ENCODE measurements at places on chromosomes 16 and 17.

DNA sequence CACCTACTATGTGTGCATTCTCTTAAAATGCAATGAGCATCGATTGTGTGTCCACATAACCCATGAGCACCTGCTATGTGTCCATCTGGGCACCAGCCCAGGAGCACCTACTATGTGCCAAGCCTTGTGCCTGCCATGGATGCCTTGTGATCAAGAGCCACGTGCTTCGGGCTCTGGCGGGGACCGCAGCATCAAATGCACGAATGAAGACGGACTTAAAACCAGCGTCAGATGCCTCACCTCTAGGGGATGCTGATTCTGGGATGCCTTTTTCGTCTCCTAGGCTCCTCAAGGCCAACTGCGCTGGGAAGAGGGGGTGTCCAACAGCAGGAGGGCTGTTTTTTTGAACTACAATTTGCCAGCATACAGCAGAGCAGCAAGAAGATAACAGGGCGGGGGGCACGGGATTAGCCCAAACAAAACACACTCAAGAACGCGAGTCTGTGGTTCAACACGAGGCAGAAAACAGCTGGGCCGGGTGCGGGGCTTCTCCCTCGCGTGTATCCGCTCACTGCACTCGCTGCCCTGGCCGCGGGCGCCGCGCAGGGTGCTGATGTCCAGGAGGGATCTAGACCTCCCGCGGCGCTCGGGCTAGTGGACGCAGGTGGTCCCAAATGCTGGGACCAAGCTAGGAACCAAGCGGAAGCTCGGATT, 1.2 kb upstream of the GLIS2 start:
- no peak for ATAC-seq

DNA sequence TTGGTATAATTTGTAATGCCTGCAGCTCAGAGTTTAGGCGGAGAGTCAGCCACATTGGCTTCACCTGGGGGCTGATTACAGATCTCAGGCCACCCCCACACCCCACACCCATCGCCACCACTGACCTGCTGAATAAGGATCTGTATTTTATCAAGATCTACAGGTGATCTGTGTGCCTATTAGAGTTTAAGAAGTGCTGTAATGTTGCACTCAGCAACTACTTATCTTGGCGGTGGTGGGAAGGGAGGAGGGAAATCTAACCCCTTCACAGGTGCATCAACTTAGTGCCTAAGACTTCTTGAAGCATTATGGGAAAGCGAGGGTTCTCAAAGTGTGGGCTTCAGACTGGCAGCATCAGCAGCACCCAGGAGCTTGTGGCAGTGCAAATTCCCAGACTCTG, 17.5 kb upstream of the KRT20 start:
- ATAC-seq: no peak

- ATAC-seq: no peak
These were observed 138.7 kb downstream of the ANKFN1 start for GRCh38 chr17:56292010-56292409.

- peak; percentile 27 for ATAC-seq
These were observed 5.1 kb downstream of the ERBB2 start for GRCh38 chr17:39704821-39705551.

GRCh38 chr17:39165841-39166349, at the start of gene ARL5C:
TSS of gene ARL5C (minus strand) at chr17:39166161. CDS start at chr17:39165760, 401 bp downstream.
- no peak for ATAC-seq

GRCh38 chr17:44448412-44448811, 54.8 kb downstream of the GPATCH8 start:
- no peak for ATAC-seq

GRCh38 chr17:1055751-1056645, 59.1 kb downstream of the TIMM22 start:
- ATAC-seq: peak; percentile 35

GRCh38 chr17:41559548-41559947, 12.3 kb downstream of the KRT9 start:
- no peak for ATAC-seq

GRCh38 chr17:33266116-33266515, 27.0 kb downstream of the ASIC2 start:
- ATAC-seq: no peak

- ATAC-seq: peak; percentile 6
These were observed 4.1 kb downstream of the ZNF688 start for GRCh38 chr16:30567160-30567990.

DNA sequence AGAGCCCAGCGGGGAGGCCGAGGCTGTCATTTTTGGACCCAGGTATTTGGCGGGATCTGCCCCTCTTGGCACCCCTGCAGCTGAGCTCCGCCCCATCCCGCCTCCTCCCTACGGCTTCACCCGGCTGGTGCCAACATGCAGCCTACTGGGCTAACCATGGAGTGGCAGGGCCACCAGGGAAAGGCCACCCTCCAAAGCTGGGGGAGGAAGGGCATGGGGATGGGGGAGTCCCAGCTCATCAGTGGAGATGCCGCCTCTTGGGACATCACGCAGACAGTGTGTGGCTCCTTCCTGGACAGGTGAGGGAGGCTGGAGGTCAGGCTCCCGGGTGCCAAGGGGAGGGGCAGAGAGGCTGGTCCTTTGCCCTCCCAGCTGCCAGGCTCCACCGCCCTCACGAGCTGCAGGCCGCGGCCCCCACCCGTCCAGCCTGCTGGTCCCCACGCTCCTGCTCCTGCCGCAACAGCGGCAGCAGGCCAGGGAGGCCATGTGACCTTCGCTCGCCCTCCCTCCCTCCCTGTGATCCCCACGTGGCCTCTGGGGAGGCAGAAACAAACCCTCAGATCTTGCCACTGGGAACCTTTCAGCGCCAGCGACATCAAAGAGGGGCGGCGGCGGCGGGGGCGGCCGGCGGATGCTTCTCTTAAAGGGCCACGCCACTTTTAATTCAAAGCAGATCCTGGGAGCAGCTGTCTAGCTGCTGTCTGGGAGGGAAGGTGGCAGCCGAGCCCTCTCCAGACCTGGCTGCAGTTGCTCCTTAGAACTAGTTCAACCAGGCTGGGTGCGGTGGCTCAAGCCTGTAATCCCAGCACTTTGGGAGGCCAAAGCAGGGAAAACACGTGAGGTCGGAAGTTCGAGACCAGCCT, 6.8 kb upstream of the NOTUM start:
- ATAC-seq: peak; percentile 76

GRCh38 chr16:1351215-1351581, 480 bp downstream of the TSR3 start:
- ATAC-seq: peak; percentile 1

GRCh38 chr17:7289256-7290032, 5.0 kb downstream of the YBX2 start:
- no peak for ATAC-seq

DNA sequence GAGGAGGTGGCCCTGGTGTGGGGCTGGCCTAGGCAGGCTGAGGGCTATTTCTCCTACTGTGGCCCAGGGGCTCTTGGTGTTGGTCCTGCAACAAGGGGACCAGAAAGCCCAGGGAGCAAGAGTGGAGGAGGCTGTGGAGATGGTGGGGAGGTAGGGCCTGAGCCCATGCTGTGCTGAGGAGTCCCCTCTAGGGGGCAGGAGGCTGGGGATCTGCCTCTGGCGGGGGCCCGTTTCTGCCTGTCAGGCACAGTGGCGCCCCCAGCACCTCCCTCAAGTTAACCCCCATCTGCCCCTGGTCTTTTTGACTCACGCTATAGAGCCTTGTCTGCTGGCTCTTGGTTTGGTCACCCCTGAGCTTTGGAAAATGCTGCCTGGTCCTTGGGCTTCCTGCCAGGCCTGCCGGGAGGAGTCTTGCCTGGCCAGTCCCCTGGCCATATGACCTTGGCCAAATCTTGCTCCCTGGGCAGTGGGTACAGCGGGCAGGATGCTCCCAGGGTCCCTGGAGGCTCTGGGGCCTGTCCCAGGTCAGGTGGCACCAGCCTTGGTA, 5.9 kb downstream of the BAIAP2 start:
- ATAC-seq: no peak

GRCh38 chr17:50047083-50047482, 8.8 kb upstream of the ITGA3 start:
- no peak for ATAC-seq

- ATAC-seq: peak; percentile 80
These were observed 22.8 kb upstream of the PVALEF start for GRCh38 chr17:81142301-81143199.

DNA sequence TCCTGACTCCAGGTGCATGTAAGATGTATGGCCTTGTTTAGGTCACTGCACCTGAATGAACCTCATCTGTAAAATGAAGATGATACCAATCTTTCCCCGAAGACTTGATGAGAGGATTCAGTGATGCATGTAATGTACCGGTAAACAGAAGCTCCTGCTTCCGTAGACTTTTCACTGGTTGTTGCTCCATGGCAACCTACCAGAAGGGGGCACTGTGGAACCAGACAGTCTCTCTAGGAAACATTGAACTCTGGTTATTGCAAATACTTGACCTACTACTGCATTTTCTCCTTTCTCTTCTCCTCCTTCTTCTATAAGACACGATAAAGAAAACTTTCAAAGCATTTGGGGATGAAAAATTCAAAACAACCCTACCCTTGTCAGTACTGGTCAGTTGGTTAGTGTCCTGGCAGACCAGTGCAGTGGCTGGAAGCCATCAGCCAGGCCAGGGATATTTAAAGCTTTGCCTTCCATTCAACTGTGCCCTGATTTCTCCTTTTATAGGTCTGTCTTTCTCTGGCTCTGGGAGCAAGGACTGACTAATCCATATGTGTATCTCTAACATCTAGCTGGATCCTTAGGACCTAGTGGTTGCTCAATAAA, 667.4 kb upstream of the SALL1 start:
- no peak for ATAC-seq

DNA sequence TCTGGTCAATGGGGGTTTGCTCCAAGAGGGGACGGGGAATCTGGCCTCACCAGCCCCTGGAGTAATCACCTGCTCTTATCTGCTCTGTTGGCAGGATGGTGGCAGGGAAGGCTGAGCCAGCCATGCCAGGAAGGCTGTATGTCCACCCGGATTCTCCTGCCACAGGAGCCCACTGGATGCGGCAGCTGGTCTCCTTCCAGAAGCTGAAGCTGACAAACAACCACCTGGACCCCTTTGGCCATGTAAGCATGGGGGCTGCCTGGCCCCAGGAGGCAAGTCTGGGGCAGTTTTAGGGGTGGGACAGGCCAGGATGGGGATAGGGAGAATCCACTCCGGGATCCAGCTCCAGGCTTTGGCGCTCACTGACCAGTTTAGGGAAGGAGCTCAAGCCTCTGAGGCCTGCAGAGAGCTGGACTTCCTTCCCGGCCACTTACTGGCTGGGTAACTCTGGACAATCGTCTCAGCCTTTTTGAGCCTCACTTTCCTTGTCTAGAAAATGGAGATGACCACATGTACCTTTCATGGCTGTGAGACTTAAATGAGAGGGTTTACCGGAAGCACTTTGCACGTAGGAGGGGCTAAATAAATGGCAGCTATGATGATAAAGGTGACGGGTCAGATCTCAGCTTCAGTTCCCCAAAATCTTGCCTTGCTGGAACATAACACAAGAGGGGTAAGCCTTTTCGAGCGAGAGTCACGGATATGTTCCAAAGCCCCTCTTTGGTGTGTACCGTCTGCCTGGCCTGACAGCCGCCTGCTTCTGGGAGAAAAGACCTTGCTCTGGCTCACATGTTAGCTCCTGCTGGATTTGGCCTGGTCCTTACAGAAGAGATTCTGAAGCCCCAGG, 15.4 kb downstream of the TBX4 start:
- no peak for ATAC-seq

DNA sequence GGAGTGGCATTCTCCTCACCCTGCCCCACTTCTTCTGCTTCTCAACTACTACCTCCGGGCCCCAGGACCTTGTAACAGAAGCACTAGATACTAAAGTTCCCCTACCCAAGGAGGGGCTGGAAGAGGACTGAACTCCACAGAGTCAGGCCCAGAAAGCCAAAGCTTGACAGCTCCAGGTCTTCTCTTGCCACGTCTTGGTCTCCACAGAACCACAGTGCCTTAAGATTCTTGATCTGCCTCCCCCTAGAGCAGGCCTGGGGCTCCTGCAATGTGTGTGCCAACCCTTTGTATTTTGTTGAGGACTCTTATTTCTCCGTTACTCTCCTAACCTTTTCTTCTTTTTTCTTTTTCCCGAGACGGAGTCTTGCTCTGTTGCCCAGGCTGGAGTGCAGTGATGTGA, 4.0 kb downstream of the SLC16A13 start:
- ATAC-seq: no peak

DNA sequence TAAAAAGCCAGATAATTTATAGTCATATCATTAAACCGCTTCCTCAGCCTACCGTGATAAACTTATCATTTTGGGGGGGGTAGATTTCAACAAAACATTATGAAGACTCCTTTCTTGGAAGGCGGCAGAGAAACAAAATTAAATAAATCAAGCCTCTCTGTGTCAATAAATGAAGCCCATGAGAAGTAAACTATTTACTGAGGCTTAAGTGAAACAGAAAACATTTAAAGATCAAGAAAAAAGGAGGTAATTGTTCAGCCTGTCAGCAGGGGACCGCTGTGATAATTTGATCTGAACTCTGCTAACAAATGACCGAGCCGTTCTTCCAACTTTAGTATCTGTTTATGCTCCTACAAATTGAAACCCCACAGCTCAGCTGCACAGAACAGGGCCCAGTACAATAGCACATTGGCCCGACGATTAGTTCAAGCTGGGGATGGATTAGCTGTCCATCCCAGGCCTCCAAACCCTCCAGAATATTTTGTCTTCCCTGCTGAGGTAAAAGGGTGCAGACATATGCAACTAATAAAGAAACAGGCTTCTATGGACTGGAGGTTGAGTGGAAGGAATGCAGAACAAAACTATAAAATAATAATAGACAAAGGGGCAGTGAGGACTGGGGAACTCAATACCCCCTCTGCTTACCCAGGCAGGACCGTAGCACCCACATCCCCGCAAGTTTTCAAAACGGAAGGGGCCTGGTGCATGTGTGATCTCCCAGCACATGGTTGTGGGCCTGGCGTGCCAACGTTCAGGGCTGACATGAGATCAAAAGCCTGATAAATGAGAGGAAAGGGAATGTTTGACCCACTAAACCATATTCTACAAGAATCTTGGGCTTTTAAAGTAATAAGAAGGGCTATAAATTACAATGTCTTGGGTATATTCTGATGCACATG, 298.1 kb upstream of the IRX5 start:
- no peak for ATAC-seq

DNA sequence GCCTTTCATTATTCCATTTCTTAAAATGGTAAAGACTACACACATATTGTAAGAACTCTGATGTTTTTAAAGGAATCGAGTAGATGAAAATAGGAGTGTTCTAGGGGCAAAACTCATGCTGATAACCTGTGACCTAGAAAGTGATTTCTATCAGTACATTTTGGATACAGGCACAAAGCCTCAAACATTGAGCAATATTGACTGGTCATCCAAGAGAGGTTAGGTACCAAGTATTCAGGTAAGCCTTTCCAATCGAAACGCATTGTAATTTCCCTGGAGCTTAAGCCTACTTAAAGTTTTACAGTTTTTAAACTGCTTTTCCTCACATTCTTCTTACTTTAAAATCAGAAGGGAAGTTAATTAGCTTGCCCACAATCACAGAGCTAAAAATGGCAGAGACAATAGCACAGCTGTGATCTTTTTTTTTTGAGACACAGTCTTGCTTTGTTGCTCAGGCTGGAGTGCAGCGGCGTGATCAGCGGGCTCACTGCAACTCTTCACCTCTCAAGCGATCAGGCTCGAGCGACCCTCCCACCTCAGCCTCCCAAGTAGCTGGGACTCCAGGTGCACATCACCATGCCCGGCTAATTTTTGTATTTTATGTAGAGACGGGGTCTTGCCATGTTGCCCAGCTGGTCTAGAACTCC, 3.3 kb downstream of the GOT2 start:
- ATAC-seq: no peak

GRCh38 chr17:81513753-81514488, 1.3 kb upstream of the ACTG1 start:
- peak; percentile 2 for ATAC-seq

Measured in esophagus mucosa (tissue), 1 donor.